Activated naive CD8-positive, alpha-beta T cell treated with anti-CD3 and anti-CD28 coated beads for 36 hours (primary cell): ENCODE measurements at places on chromosomes 11 and 22.

DNA sequence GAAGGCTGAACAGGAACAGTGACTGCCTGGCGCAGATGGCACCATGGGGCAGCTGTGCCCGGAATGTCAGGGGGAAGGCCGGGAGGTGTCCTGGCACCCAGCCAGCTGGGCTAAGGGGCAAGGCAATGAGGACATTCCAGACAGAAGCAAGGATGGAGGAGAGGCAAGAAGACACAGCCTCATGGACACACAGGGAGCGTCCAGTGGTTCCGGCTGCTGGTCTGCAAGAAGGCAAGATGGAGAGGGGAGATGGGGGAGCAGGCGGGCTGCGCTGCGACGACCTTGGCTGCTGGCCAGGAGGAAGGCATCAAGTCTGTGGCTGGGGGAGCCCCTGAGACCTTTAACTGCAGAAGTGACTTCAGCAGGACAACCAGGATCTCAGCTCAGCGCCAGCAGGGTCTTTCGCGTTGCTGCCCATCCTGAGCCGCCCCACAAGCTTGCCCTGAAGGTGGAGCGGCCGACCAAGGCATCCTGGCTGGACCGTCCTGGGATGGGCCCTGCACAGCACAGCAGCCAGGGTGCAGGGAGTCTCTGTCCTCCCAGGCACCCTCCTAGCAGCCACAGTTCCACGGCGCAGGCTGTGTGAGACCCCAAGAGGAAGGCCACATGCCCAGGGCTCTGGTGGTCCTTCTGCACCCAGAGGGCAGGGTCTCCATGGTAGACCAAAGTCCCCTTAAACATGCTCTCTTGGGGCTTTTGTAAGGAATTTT is 531.7 kb downstream of the BRD1 start:
- no peak for DNase-seq

DNA sequence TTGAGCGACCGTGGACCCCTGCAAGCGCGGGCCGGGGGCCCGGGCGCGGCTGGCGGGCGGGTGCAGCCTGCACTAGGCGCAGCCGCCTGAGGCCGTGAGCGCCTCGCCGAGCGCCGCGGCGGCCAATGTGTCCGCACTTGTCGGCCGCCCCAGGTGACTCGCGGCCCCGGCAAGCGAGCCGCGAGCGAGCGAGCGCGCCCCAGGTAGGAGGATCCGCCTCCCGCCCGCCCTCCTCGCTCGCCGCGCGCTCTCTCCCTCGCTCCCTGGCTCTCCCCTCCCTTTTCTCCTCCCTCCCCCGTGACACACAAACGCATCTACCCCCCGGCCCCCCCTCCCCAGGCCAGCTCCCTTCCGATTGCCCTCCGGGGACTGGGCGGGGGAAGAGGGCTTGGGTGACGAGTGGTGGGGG is at the start of gene WNT7B:
Gene WNT7B, minus strand, starts transcription at position 160 of the 409 bp plus-strand sequence. CDS start 408 bp downstream, outside the sequence.
- DNase-seq = no peak

DNA sequence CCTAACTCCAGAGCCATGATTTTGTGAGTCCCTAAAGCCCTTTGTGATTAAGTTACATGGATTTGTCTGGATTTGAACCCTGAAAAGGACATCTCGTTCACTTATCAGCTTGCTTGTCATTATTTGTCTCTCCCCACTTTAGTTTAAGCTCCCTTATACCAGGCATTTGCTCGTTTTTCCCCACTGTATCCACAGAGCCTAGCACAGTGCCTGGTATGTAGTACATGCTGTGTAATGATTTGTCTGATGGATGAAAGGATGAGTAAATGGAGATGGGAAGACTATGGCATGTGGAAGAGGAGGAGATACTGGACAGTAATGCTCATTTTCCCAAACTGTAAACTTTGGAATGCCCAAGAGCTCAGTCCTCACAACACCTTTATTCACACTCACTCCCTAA is 9.2 kb upstream of the MCHR1 start:
- DNase-seq = no peak

DNA sequence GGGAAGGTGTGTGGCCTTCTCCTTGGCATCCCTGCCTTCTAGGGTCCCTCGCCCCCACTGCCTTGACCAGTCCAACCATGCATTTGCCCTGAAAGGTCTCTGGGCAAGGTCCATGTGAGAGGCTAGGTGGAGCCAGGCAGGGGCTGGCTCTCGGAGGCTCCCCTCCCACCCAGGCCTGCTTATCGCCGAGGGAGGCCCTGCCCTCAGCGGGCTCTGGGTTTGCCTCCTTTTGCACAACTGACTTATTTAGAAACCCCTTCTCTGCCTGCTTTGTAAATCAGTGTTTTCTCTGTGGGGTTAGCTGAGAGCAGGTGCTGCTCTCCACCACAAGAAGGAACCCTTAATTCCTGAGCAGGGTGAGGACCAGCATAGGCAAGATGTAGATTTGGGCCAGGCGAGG is 47.7 kb downstream of the CD82 start:
- DNase-seq = no peak
